Karpas-422 (cell line): ENCODE measurements at places on chromosomes 16 and 17.

DNA sequence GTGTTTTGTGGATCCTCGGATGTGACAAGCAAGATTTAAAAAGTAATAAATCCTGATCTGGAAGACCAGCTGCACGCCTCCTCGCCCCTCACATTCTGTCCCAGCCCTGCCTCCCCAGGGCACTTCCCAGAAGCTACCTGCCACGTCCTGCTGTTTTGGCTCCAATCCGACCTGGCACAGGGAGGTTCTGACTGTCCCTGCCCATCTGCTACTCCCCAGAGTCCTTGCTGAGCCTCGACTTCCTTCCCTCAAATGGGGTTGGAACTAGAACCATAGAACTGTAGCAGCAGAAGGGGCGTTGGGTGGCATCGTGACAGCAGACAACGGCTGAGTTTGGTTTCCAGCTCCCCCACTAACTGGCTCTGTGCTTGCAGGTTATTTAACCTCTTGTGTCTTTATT is 71.7 kb downstream of the RPH3AL start:
- no peak for DNase-seq

GRCh38 chr16:5875416-5875815 is 777.8 kb upstream of the EEF2KMT start:
- DNase-seq: no peak

DNA sequence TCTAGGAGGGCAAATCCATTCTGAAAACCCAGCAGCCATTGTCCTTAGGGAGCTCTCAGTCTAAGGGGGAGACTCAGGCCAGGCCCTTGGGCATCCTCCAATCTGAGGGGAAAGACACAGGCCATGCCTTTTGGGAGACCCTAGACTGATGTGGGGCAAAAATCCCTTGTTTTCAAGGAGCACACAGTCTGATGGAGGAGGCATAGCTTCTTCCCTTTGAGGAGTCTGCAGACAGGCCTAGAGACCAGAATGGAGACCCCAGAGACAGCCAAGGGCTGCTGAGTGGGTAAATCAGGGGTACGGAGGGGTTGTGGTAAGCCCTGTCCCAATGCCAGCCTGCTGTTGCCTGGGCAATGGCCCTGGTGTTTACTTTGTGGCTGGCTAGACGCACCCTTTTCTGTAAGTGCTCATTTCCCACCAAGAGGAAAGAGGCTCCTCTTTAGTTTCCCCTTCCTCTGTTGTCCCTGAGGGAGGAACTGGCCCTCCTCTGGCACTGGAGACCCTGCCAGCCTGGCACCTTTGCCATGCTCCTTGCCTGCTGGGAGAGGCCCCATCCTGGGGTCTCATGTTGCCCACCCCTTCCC is 19.3 kb downstream of the ARHGAP23 start:
- no peak for DNase-seq

- DNase-seq: no peak
Observed at GRCh38 chr17:50201276-50201854, at the start of gene COL1A1. COL1A1 (minus strand) TSS chr17:50201631; CDS start chr17:50201513, 118 bp downstream.

DNA sequence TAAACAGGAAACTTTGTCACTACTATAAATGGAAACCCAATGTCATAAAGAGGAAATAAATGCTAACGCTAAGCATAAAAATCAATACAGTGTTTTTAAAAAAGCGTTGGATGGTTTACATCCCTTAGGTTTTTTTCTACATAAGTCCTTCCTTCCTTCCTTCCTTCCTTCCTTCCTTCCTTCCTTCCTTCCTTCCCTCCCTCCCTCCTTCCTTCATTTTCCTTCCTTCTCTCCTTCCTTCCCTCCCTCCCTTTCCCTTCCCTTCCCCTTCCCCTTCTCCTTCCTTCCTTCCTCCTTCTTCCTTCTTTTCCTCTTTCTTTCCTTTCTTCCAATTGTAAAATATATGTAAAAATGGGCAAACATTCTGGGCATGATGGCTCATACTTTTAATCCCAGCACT is 108.3 kb downstream of the HAPSTR1 start:
- no peak for DNase-seq

DNA sequence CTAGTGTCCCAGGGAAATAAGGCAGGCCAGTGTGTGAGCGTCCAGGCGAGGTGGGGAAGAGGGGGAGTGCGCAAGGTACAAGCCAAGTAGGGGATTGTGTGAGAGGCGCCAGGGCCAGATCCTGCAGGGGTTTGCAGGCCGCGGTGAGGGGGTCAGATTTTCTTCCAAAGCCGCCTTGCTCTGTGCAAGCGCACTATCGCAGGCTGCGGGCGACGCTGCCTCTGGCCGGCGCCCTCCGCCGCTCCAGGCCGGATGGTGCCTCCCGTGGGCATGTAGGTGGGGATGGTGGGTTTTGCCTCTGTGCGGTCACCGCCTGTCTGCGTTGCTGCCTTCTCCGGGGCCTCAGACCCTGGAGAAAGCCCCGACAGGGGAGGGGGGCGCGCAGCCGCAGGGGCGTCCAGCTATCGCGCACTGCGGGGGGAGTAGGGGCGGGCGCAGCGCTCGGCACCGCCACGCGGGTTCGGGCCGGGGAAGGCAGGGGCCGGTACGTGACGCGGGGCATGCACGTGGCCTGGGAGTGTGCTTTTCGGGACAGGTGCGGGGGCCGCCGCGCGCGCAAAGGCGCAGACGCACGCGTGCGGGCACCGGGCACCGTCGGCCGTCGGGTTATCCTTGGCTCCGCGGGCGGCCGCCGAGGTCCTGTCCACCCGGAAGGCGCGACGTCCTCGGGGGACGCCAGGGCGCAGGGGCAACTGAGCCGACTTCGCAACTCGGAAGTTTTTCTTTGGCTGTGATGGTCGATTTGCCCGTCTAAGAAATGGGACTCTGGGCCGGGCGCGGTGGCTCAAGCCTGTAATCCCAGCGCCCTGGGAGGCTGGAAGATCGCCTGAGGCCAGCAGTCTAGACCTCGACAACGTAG is 1.1 kb upstream of the HAPSTR1 start:
- DNase-seq: no peak

DNA sequence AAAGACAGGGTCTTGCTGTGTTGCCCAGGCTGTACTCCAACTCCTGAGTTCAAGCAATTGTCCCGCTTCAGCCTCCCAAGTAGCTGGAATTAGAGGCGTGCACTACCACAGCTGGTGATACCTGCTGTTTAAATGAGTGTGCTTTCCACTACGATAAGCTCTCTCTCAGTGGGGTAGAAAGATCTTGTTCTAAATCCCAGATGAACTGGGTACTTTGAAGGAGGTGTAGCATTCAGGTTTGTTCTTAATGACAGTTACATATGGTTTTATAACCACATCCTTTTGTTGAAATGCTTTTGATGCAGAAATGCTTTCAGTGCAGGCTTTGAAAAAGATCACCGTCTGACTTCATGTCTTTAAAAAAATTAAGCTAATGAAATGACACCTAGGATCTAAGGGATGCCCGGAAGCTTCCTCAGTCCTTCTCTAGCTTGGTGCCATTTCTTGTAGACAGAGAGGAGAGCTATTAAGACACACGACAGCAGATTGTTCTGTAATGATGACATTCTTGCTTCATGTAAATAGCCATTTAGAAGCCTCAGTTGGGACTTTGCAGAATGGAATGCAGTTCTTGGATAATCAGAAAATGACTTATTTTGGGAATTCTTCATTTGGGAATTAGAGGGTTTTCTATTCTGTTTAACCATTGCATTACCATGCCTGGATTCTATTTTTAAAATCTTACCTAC is 19.5 kb downstream of the PMM2 start:
- DNase-seq: no peak

DNA sequence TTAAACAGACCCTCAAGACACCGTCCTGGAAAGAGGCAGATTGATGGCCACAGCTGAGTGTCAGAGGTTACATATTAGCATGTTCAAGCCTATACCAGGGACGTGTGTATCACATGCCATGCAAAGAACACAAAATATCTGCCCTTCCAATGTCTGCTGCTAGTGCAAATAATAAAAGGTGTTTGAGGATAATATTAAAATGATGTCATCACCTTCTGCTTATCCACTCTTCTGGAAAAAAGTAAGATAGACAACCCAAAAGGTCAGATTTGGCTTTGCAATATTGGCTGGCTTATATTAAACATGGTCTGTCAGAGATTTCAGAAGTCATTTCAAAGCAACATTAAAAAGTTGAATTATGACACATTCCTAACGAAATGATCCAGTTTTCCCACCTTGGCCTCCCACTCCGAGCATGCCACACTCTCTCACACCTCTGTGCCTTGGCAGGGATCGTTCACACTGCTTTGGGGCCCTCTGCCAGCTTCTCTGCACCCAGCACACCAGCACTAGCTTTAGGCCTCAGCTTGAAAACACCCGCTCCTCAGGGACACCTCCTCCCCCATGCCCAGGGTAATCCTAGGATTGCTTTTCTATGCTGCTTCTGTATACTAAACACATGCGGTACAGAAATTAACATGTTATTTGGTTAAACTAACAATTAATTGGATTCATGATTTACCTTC is 248.2 kb downstream of the NTN1 start:
- DNase-seq: no peak

DNA sequence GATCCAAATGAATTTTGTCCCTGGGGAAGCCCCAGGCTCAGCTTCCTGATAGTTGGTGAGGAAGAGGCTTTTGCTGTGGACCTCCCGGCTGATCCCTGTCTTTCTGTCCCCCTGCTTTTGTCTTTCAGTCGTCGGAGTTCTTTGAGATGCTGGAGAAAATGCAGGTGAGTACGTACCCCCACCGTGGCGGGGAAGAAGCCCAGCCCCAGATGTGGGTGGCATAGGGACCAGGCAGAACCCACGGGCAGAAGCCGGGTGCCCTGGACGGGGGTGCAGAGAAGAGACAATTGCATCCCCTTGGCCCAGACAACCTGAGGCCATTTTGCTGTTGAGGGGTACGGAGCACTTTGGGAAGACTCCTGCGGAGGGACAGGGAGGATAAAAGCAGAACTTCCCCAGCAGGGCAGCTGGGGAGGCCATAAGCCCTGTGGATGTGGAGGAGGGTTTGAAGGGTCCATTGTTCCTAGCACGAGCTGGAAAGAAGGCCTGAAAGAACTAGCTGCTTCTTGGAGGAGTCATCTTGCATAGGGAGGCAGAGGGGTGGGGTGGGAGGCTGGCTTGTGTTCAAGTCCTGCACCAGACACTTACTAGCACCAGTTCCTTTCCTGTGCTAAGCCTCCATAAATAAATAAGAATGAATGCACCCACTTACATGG is 105.6 kb downstream of the OR1D5 start:
- no peak for DNase-seq

DNA sequence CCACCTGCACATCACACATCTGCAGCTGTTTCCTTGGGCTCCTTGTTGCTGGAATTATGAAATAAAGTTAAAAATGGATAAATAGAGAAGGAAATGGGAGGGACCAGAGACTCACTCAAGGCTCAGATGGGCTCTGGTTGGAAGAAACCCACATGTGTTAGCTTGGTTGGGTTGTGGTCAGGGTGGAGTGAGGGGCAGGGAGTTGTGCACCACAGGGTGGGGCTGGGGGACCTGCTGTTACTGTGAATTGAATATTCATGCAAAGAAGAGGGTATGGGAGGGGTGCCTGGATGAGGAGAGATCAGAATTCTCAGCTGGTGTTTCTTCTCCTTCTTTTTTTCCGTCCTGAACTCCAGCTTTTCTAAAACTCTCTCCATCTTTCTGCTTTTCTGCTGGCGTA is 320.7 kb downstream of the MAP2K4 start:
- no peak for DNase-seq

DNA sequence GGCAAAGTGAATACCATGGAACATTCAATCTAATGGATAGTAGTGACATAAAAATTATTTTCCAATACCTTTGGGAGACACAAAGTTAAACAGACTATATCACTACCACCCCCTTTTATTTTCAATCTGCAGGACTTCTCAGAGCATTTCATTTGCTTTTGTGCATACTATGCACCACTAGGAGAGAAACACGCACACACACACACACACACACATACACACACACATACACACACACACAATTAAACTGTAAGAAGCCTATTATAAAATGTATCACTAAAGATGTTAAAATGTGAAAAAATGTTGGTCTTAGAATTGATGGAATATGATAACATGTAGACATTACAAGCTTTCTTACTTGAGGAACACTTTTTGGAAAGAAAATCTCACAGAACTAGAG is 331.4 kb downstream of the CA10 start:
- no peak for DNase-seq

DNA sequence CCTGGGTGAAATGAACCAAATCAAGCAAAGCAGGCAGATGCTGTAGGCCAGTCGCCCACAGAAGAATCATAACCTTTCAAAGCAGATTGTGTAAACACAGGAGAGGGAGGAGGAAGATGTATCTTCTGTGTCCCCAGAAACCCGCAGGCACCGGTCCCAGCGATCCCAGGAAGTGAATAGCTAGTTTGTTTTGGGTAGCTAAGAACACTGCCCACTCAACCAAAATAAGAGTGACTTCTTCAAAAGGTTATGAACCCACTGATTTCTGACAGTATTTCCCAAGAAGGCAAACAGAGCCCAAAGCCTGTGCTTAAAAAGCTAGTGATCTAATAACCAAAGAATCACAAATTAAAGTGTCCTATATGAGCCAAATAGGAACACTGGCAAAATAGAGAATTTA is 67.8 kb downstream of the GRIN2A start:
- no peak for DNase-seq

GRCh38 chr16:86519649-86520316 is 9.5 kb downstream of the FOXF1 start:
- peak; percentile 73 for DNase-seq

GRCh38 chr17:51703361-51704341 is 443.3 kb downstream of the UTP18 start:
- no peak for DNase-seq

DNA sequence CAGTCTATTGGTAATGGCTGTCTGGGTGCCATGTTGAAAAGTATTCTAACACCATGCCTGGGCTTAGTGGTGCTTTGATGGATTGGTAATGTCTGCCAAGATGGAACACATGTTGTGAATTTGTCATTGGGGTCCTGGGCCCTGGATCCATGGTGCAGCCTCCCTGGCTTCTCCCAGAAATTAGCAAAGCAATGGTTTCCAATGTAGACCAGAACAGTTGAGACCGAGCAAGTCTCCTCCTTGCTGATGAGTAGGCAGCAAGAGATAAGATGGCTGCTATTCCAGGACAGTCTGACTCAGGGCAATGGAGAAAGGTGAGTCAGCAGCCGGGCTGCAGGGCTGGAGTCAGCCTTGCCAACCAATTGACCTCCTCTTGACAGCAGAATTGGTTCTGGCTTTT is 30.8 kb downstream of the GPR139 start:
- DNase-seq: no peak

DNA sequence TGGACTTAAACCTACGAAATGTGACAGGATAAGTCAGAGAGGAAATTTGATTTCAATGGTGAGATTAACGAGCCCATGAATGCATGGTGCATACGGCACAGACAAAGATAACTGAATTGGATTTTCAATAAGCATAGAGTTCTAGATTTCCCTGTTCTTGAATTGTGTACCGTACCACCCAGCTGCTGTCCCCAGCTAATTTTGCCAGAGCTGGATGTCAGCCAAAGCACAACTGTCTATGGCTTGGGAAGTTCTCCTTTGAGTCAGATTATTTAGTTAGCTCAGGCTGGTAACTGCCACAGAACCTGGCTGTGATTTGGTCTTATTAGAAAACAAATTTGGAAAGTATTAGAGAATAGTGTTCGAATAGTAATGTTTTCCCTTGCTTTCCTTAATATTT is 143.1 kb downstream of the CDH13 start:
- no peak for DNase-seq

- no peak for DNase-seq
Observed at GRCh38 chr17:841313-841712, 59.2 kb downstream of the MRM3 start.
